ENCODE measurements at places on chromosomes 7 and 10.

DNA sequence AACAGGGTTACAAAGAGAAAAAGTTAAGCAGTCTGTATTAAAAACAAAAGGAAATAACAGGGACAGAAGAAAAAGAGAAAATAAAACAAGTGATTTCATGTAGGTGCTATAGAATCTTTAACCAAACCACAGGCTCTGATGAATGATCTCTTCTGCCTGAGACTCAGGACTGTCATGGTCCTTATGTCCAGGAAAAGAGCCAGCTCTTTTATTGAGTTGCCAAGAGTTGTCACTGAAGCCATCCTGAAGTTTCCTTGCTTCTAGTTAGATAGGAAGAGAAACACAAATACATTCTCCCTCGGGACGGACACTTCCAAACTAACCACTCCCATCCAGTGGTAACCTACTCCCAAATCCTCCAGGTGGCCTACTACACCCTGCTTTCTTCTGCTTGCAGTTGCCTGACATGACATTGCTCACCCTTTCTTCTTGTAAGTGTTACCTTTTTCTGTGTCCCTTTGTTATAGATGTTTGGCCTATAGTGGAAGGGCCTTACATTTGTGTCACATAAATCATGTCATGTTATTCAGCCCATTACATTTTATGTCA is 346.7 kb downstream of the NRG3 start:
- no peak for DNase-seq

- peak; percentile 49 for DNase-seq
Measured at GRCh38 chr10:5684971-5685763, 529 bp downstream of the TASOR2 start.

- no peak for DNase-seq
Measured at GRCh38 chr10:69278446-69278963, at the start of gene HK1. HK1 (plus strand) TSS chr10:69278496.

GRCh38 chr7:259751-260405 is 30.1 kb upstream of the FOXL3 start:
- DNase-seq = no peak

GRCh38 chr7:142784716-142785115 is 13.9 kb downstream of the PRSS2 start:
- no peak for DNase-seq

GRCh38 chr10:42690449-42691360 is 52.3 kb upstream of the ZNF33B start:
- DNase-seq = no peak

GRCh38 chr10:3782451-3783315 is 2.3 kb downstream of the KLF6 start:
- DNase-seq = no peak

DNA sequence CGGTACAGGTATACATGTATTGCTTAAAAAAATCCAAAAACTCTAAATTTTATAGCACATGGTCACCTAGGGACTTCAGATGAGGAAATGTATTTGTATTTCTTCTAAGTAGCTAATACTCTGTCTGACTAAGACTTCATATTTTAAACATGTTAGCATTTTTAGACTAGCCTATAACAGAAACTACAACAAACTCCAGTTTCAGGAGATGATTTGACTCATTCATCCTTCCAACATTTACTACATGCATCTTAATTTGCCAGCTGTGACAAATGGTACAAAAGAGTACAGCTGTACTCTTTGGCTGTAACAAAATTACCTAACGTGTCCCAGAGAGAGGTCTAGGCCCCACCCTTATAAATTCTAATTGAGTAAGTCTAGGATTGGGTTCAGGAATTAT is 22.2 kb downstream of the TMEM209 start:
- DNase-seq = no peak

- no peak for DNase-seq
Measured at GRCh38 chr10:57102236-57102635, 741.2 kb upstream of the ZWINT start.

DNA sequence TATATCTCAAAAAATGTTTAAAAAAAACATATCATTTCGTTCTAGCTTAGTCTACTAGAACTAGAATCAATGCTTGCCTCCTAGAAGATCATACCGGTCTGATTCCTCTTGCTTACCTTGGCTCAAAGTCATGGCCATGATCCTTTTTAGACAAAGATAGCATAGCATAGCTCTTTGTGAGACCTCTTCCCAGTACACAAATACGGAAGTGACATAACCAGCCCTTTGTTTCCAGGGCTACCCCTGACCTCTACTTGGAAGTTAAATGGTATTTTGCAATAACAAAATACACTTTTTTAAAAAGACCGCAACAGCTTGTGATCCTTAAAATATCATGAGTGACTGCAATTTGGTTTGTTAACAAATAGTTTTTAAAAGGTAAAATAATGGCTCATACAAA is 130.7 kb upstream of the NOBOX start:
- DNase-seq = no peak

DNA sequence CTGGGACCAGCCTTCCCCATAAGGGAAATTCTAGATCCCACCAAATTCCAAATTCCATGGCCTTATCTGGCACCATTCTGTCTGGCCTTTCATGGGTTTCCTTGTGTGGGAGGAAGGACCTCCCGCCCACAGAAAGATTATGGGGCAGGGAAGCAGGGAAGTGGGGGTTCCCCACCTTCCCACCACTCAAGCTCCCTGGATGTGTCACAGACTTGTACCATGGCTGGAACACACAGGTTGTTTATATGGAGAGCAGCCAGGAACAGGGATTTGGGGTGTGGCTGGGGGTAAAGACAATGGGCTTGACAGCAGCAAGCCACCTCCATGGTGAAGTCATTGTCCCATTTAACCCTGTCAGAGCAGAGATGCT is 18.3 kb downstream of the UNC5B start:
- no peak for DNase-seq

DNA sequence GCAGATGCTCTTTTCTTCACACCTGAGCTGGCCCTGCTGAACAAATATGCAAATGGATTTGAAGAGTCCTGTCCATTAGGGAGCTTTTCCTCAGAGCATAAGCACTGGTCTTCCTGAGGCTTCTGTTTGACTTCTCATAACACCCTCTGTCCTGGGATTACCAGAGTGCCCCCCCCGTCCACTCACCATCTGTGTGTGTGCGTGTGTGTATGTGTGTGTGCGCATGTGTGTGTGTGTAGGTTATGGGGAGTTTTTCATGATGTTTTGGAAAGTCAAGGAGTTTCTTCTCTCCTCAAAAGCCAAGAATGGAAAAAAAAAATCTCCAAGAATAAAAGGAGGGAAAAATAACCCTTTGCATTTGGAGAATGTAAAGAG is 57.7 kb upstream of the COMTD1 start:
- no peak for DNase-seq

- no peak for DNase-seq
Measured at GRCh38 chr7:111763221-111763801, 201.0 kb upstream of the IMMP2L start.

- no peak for DNase-seq
Measured at GRCh38 chr7:38512704-38513103, 118.5 kb downstream of the AMPH start.

GRCh38 chr10:98858525-98858924 is 377.1 kb downstream of the HPSE2 start:
- no peak for DNase-seq

GRCh38 chr7:66631471-66631870 is 2.8 kb downstream of the KCTD7 start:
- DNase-seq = no peak

DNA sequence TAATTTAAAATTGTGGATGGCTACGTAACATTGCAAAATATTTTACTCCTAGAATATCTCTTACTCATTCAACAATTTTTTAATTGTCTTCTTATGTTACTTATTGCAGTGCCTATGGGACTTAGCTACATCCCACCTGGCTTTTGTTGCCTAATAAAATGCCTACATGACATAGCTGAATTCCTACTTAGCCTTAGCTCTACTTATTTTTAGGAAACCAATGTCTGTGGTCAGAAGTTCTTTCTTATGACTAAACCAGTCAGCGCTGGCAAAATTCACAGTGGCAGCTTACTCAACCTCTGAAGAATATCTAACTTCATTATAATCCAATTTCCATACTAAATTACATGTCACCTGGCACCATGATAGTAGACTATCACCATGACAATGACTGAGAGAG is 1612.4 kb upstream of the LRRTM3 start:
- no peak for DNase-seq
